Urothelium cell line (cell line): ENCODE measurements at places on chromosomes 2 and 18.

GRCh38 chr18:58847383-58848071, 17.1 kb upstream of the ZNF532 start:
- DNase-seq, result no peak

GRCh38 chr18:45355944-45356520, 259.2 kb upstream of the SLC14A2 start:
- no peak for DNase-seq

GRCh38 chr2:108268001-108268400, 20.7 kb upstream of the SULT1C2 start:
- DNase-seq, result peak; percentile 44

GRCh38 chr2:105406221-105406620, 7.4 kb upstream of the FHL2 start:
- DNase-seq, result no peak

DNA sequence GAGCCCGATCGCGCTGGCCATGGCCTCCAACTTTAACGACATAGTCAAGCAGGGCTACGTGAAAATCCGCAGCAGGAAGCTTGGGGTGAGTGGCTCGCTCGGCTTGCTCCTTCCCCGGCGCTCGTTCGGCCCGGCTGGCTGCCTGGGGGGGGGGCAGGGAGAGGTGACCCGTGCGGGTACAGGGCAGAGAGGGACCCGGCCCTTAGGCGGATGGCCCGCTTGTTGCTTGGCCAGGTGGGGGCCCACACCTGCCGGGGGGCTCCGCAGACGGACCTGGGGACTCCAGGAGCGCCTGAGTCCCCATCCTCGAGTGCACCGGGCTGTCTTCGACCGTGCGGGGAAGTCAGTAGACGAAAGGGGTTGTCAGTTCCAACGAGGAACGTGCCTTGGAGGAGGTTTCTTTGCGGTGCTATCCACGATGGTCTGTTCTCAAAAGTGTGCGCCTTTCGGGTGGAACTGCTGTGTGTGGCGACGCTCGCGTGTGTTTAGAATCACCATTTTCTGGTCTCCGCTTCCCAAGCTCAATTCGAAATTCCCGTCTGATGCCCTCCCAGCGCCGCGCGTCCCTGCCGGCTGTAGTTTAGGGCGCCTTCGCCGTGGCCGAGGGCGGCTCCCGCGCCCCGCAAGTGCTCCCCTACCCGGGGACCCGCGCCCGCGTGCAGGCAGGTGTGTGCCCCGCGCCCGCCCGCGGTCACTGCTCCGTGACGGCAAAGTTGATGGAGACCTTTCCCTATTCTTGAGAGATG, 711 bp downstream of the DOK6 start:
- DNase-seq, result peak; percentile 32

DNA sequence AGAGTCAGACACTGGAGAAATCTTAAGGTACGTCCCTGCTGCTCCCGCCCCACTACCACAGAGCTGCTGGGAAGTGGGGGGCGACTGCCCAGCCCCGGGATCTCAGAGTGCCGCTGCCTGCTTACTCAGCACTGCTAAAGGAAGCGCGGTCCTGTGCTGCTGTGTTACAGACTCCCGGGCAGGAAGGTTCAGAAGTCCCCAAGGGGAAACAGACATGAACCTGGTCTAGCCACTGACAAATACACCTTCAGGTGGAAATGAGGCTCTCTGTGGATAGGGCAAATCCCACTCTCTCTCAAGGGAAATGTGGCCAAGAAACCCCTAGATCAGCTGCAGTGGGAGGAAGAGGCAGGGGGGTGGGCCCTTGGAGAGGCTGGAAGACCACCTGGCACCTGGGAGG, 13.7 kb downstream of the MTERF4 start:
- DNase-seq, result no peak

- DNase-seq, result no peak
These were observed 110.3 kb downstream of the HRH4 start for GRCh38 chr18:24570716-24571115.

DNA sequence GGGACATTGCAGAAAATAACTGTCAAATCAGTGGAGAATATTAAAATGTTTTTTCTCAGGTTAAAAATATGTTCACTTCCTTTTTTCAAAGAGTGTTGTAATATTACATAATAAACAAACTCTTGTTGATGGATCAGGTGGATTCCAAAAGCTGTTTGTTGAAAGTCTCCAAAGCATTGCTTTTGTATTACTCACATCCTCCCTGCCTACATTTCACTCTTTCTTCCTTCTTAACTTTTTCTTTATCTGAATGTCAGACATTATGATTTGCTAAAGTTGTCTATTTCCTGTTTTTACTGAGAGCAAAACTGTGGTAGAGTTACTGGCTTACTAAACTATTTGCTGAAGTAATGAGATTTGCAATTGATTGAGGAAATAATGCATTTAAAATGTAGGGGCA, 92.1 kb downstream of the CDH19 start:
- no peak for DNase-seq

DNA sequence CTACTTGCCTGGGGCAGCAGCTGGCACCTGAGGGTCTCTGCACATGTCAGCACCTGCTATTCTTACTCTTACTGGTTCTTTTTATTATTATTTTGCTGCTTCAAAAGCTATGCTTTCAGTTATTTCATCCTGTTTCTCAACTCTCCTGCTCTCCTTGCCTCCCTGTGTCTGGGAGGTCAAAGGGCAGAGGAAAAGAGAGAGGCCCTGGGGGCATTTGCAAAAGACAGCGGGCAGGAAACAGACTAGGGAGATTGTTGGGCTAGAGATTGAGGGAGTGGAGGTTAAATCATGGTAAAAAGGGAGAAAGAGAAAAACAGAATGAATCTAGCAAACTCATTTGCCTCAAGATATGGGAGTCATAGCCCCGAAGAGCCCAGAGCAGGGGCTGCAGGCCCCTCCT, 21.1 kb upstream of the RPL31 start:
- DNase-seq, result no peak

DNA sequence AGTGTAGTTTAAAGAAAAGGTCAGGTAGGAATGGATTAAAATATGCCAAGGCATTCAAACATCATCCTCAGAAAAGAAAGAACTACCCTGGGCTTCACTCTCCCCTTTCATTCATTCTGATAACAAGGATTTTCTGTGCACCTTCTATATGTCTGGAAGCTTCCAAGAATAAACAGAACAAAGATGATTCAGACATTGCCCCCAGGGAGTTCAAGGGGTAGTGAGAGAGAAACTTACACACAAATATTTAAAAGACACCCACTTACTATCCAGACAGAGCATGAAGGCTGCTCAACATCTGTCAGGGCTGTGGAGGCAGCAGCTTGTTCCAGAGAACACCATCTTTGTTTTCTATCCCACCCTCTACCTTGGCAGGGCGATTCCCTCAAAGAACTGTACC, 140.5 kb downstream of the ALK start:
- no peak for DNase-seq

DNA sequence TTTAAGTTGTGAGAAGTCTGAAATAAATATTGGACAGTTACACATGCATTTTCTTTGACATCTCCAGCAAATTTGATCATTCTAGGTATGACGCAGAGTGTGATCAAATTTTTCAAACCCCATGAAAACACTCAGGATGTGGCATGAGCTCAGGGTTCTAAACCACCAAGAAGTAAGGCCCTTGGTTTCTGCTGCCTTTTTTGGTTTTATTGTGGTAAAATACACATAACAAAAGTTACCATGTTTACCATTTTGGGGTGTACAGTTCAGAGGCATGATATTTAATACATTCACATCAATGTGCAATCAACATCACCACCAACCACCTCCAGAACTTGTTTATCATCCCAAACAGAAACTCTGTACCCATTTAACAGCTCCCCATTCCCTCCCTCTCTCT, 64.3 kb upstream of the TTN start:
- DNase-seq, result no peak

- no peak for DNase-seq
These were observed 98.3 kb downstream of the DTNA start for GRCh38 chr18:34808389-34808788.

DNA sequence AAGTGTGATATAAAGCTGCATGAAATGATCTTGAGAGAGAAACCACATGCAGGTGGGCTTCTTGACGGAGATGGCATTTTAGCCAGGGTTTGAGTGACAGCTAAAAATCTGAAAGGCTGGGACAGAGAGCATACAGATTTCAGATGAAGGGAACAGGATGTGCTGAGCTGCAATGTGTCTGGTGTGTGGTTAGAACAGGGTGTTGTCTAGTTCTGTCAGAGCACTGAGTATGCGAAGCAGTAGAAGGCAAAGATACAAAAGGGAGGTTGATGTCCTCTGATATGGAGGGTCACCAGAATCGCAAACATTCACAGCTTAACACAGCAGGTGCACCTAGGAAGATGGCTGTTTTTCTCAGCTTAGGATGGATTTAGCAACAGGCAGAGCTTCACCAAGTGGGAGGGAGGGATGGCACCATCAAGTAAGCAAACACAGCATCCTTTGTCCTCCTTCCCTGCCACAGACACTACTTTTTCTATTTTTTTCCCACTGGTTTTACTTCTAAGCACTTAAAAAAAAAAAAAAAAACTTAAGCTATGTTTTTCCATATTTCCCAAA, 182.5 kb downstream of the TMX3 start:
- DNase-seq, result no peak

GRCh38 chr2:49903471-49903870, 749.2 kb upstream of the FSHR start:
- DNase-seq, result no peak

GRCh38 chr2:74910245-74910644, 48.2 kb upstream of the POLE4 start:
- DNase-seq, result no peak

- DNase-seq, result no peak
These were observed 24.2 kb upstream of the SPR start for GRCh38 chr2:72863046-72863445.

GRCh38 chr2:232286001-232286868, 92.3 kb upstream of the ALPP start:
- no peak for DNase-seq

DNA sequence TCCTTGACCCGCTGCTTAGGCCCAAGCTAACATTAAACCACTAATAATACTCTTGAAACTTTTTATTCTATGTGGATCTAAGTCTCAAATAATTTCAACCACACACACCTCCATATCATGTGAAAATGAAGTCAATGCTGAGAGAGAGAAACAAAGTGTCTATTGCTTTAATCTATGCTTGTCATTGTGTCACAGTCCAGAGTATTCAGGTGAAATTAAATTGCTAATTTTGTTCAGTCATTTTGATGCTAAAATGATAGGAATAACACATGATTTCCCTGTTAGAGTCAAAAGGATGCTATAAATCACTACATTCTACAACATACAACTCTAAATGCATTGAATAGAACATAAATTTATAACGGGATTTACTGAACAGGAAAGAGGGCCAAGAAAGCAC, 195.4 kb downstream of the ERBB4 start:
- no peak for DNase-seq

DNA sequence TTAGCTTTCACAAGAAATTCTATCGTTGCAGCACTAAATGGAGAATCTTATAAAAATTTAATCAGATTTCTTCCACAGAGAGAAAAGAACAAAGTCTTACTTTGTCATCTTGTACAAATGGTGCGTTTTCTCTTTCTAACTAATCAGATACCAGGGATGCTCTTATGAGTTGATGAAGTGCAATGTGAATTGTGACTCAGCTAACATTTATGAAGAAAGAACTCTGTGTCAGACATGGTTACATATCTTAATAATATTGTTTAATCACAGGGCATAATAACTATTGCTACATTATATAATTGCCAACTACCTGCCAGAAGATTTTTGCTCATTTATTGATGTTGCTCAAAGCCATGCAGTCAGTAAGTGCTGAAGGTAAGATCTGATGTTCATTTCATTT, 465.0 kb downstream of the CCDC85A start:
- DNase-seq, result no peak

DNA sequence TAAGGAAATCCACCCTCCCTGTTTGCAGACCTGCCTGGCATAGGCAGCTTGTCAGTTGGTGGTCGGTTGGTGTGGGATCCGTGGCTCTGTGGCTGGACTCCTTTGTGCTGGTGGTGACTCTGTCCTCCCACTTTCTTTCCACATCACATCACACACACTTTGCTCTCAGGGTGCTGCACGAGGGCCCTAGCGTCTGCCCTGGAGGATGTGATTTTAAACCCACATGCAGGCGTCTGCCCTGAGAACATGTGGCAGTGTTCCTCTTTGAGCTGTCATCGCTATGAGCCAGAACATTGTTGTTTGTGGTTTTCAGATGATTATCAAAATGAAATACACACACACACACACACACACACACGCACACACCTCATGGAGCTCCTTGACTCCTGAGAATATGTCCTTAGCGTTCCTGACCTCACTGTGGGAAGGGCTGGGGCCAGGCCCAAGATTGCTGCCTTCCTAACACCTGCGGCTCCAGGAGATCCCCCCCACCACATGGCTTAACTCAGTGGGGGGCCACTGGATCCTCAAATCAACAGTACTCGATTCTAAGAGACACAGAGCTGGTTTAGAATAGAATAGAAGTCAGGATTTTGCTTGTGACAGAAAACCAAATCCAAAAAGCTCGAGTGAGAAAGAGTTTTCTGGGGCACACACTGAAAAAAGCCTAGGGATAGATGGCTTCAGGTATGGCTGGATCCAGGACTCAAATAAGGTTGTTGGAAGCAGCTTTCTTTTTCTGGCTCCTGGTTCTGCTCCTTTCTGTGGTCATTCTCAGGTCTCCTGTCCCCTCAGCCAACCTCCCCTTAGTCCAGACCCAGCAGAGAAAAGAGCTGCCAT, 54.8 kb downstream of the RTP5 start:
- DNase-seq, result no peak

DNA sequence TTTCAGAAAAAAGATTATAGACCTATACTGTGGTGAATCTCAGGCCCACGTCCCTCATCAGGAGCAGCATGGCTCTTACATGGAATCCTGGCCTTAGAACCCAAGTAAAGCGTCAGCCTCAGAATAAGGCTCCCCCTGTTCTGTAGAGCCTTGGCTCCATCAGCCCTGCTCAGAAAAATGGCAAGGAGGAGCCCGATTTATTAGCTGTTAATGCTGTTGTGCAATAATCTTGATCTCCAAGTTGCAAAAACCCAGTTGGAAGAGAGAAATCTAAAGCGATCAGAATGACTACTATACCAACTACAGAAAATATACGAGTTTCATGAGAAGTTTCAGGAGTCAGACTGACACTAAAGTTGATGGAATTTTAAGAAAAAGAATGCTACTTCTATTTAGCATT, 35.6 kb upstream of the CTAGE1 start:
- DNase-seq, result no peak

- DNase-seq, result no peak
These were observed 200.5 kb downstream of the HRH4 start for GRCh38 chr18:24660956-24661355.

- peak; percentile 53 for DNase-seq
These were observed 3.8 kb downstream of the TGIF1 start for GRCh38 chr18:3453540-3454364.

DNA sequence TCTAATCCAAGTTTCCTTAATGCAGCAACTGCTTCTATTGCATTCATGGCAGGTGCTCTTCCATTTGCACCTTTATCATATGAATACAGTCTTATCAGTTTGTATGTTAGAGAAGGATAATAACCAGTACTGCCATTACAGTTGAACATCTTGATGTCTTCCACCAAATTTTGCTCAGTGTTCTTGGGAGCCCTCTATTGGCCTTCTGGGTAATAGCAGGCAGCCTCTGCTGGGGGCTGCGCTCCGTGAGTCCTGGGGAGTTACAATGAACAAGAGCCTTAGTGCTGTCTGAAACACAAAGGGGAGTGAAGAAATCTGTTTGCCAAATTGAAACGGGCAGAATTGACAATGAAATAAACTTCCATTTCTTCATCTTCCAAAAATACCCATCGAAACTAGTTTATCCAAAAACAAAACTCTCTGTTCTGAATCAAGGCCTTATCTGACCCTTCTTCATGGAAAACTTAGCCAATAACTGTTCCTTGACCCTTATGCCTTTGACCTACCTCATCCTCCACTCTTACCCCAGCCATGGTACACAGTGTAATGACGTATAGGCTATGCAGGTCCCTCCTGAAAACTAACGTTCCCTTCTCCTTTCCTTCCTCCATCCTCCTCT, 79.9 kb downstream of the ALK start:
- DNase-seq, result peak; percentile 57
